ENCODE measurements at places on chromosomes 5 and 9. TPM values are rescaled to one million over a fixed set of nuclear protein-coding genes. Genes with fewer than 3 reads are reported as not detected.

DNA sequence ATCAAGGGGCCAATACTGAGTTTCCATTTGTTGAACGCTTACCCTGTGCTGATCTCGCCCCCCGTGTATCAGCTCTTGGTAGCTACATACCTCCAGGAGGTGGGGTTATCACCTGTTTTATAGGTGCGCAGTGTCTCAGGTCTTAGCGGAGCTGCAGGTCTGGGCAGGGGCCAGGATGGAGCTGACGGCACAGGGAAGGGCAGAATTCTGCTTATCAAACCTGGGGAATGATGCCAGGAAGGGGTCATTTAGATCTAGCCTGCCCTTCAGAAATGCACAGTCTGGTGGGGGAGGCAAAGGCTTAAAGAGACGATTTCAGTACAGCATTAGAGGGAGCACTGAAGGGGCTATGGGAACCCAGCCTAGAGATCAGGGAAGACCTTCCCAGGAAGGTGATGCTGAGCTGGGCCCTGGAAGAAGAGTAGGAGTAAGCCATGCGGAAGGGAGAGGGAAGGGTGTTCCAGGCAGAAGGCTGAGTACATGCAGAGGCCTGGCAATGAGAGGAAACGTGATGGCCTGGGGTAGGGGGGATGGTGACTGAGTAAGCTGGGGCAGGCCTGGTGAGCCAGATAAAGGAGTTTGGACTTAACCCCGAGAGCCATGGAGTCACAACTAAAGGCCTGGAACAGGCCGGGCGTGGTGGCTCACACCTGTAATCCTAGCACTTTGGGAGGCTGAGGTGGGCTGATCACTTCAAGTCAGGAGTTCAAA is 31.5 kb downstream of the OLFML2A start:
- no peak for DNase-seq
- no peak overlapping the region for H3K4me3 ChIP-seq
- no peaks in the 10 kb centered on the region for H3K36me3 ChIP-seq
- H3K4me1 ChIP-seq = no peaks in the 10 kb centered on the region

GRCh38 chr5:177490992-177491391 is 6.4 kb downstream of the PDLIM7 start:
- H3K27ac ChIP-seq = no peak overlapping the region
- H3K4me1 ChIP-seq = peaks cover under 1% of the 10 kb centered on the region
- DNase-seq = no peak
- no peaks in the 10 kb centered on the region for H3K27me3 ChIP-seq
- no peaks in the 10 kb centered on the region for H3K36me3 ChIP-seq

PAPPA gene
- total RNA-seq = 0.42 TPM

ANGPTL2 gene
- total RNA-seq = not detected

DNA sequence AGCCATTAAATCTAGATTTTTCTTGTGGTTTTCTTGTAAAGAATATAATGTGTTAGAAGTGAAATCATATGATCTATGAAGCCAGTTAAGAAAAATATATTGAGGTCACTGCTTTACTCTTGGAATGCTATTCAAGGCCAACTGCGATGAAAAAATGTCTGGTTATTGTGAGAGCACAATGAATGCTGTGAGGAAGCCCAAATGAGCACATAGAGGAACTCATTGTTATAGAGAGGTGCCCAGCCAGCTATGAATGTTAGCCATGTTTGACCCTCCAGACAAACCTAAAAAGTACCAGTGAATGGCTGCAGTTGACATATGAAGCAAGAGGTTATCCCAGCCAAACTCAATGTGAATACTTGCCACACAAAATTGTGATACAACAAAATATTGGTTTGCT is 359.8 kb upstream of the FAM174A start:
- H3K4me1 ChIP-seq = no peaks in the 10 kb centered on the region
- H3K27ac ChIP-seq = no peak overlapping the region
- no peak overlapping the region for H3K4me3 ChIP-seq

- H3K27me3 ChIP-seq = peaks cover 4% of the 10 kb centered on the region
- H3K36me3 ChIP-seq = no peaks in the 10 kb centered on the region
- no peaks in the 10 kb centered on the region for H3K4me1 ChIP-seq
- no peak overlapping the region for H3K4me3 ChIP-seq
- DNase-seq = no peak
- H3K27ac ChIP-seq = no peak overlapping the region
Observed at GRCh38 chr5:52694648-52695047, 93.1 kb upstream of the ITGA1 start.

- no peak overlapping the region for H3K4me3 ChIP-seq
- no peaks in the 10 kb centered on the region for H3K4me1 ChIP-seq
- H3K27ac ChIP-seq = no peak overlapping the region
- no peaks in the 10 kb centered on the region for H3K27me3 ChIP-seq
- DNase-seq = no peak
- no peaks in the 10 kb centered on the region for H3K36me3 ChIP-seq
Observed at GRCh38 chr5:89273289-89273688, 390.3 kb upstream of the MEF2C start.

IFNA2 gene
- not detected for total RNA-seq

GRCh38 chr5:94309141-94309540 is 309.3 kb downstream of the KIAA0825 start:
- no peaks in the 10 kb centered on the region for H3K27me3 ChIP-seq
- no peaks in the 10 kb centered on the region for H3K4me1 ChIP-seq
- H3K36me3 ChIP-seq = no peaks in the 10 kb centered on the region
- no peak overlapping the region for H3K27ac ChIP-seq
- DNase-seq = no peak
- H3K4me3 ChIP-seq = no peak overlapping the region

DNA sequence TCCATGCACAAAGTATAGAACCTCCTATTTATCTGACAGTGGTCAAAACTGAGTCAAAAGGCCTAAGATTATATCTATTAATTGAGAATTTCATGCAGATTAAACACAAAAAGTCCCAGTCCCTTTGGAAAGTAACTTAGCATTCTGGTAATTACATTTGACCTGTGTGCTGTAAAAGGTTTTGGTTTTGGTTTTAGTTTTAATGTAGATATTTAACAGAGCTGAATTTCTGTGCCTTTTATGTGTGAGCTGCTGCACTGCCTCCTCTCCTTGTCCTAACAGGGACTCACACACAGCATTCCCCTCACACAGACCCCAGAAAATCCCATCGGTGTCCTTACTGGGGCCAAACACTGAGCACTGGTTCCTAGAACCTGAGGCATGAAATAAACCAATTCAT is 31.0 kb upstream of the FSD1L start:
- DNase-seq = peak; percentile 6
- H3K36me3 ChIP-seq = no peaks in the 10 kb centered on the region
- H3K27ac ChIP-seq = no peak overlapping the region
- H3K4me1 ChIP-seq = no peaks in the 10 kb centered on the region

GPR150 gene
- 0.37 TPM for total RNA-seq

GRCh38 chr5:94080390-94080789 is 339.0 kb upstream of the POU5F2 start:
- H3K4me3 ChIP-seq = no peak overlapping the region
- DNase-seq = no peak

RPP25L gene
- 6.7 TPM for total RNA-seq

PCA3 gene
- total RNA-seq = not detected

DNA sequence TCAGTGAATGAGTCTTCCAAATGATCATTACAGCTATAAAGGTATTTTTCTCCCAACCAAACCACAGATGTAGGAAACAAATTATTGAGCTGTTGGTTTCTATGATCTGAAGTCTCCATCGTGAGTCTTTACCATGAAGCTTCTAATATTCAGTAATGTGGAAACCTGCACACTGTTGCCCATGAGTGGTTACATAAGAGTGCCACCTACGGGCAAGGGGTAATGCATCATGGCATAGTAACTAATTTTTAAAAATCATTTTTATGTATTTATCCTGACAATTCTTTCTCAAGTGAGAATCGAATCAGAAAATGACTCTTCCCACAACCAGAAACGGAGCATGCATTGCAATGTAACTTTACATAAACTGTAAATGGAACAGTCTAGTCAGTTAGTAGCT is 282.5 kb upstream of the SMARCA2 start:
- no peak overlapping the region for H3K27ac ChIP-seq
- no peak overlapping the region for H3K4me3 ChIP-seq
- H3K27me3 ChIP-seq = peaks cover 5% of the 10 kb centered on the region
- DNase-seq = no peak
- H3K36me3 ChIP-seq = no peaks in the 10 kb centered on the region
- H3K4me1 ChIP-seq = no peaks in the 10 kb centered on the region

RELL2 gene
- total RNA-seq = 20.5 TPM

DNA sequence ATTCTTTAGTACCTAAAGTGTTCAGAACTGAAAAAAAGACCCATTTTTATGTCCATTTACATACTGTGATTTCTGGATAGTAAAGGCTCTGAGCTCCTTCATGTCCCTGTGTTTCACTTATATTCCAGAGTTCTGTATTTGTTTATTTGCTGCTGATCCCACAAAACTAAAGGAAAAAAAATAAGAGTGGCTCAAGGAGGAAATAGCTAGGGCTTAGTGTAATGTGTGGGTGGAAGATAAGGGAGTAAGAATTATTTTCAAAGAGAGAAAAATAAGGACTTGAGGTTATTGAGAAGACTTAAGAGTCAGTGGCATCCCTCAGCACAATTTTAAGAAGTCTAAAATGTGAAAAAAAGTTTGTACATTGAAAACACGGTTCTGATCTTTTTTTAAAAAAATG is 46.0 kb downstream of the ENTREP1 start:
- H3K27me3 ChIP-seq = peaks cover 1% of the 10 kb centered on the region
- no peaks in the 10 kb centered on the region for H3K36me3 ChIP-seq
- no peak overlapping the region for H3K27ac ChIP-seq
- no peak for DNase-seq
- no peak overlapping the region for H3K4me3 ChIP-seq
- H3K4me1 ChIP-seq = no peaks in the 10 kb centered on the region

UIMC1 gene
- 80.7 TPM for total RNA-seq

GRCh38 chr5:168313596-168314204 is 22.3 kb downstream of the WWC1 start:
- H3K27ac ChIP-seq = no peak overlapping the region
- DNase-seq = no peak
- no peaks in the 10 kb centered on the region for H3K36me3 ChIP-seq
- no peak overlapping the region for H3K4me3 ChIP-seq
- H3K4me1 ChIP-seq = no peaks in the 10 kb centered on the region

SLC25A2 gene
- total RNA-seq = 0.74 TPM

C9 gene
- not detected for total RNA-seq

TARS1 gene
- total RNA-seq = 46.7 TPM

DNA sequence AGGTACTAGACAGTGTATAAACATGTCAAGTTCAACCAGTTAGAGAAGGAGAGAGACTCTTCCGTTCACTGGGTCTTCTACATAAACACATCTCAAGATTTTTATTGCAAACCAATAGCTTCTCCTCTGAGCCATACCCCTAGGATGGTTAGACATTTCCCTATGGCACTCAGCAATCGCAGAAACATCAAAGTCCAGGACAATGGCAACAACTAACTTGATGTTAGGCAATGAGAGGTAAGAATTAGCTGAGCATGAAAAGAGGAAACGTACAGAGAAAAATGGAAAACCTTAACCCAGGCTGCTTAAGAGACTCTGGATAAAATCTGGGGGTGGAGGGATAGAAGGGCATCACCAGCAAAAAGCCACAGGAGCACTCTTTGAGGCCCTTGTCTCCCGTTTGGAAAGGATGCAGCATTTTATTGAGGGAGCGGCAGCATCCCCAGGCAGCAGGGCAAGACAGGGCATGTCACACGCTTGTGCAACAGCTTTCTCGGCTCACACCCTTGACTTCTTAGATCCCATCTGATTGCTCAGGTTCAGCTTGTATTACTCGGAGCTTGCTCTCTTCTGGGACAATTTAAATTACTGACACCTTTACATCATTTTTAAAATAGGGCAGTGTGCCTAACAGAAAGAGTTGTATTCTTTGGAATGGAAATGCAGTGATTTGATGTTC is 8.6 kb upstream of the PSAT1 start:
- no peak overlapping the region for H3K4me3 ChIP-seq
- no peak for DNase-seq
- H3K4me1 ChIP-seq = peaks cover 7% of the 10 kb centered on the region
- H3K27ac ChIP-seq = no peak overlapping the region
- H3K27me3 ChIP-seq = peaks cover 4% of the 10 kb centered on the region

LPAR1 gene
- total RNA-seq = not detected

GRCh38 chr9:7067169-7067568 is 309.4 kb downstream of the KDM4C start:
- no peaks in the 10 kb centered on the region for H3K4me1 ChIP-seq
- no peak overlapping the region for H3K4me3 ChIP-seq
- H3K27me3 ChIP-seq = no peaks in the 10 kb centered on the region
- DNase-seq = no peak

DNA sequence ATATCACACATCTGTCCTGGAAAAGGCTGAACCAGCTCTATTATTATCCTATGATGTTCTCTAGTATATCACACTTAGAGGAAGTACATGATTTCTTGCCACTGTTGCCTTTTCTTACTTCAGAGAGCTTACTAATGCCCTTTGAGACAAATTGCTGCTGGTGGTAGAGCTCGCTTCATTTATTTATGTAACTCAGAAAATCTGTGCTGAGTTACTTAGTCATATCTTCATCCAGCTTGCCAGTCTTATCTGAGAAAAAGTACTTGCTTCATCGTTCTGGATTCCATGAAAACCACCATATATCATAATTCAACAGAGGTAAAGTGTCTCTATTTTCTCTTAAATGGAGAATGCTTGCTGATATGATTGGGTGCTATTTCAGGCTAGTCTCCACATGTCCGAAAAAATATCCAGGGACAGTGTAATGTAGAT is 26.6 kb downstream of the PTPDC1 start:
- H3K27ac ChIP-seq = no peak overlapping the region
- H3K27me3 ChIP-seq = no peaks in the 10 kb centered on the region
- DNase-seq = no peak
- H3K4me1 ChIP-seq = no peaks in the 10 kb centered on the region

GRCh38 chr9:122320413-122320881 is 50.4 kb upstream of the PTGS1 start:
- no peaks in the 10 kb centered on the region for H3K4me1 ChIP-seq
- H3K27me3 ChIP-seq = no peaks in the 10 kb centered on the region
- H3K36me3 ChIP-seq = peaks cover 29% of the 10 kb centered on the region

Data from CD4-positive, CD25-positive, alpha-beta regulatory T cell (primary cell).